ENCODE measurements at places on chromosomes 5 and 9.

GRCh38 chr9:118650417-118650816, 718.8 kb downstream of the BRINP1 start:
- no peak for DNase-seq

GRCh38 chr5:138676002-138676401, 77.2 kb upstream of the CTNNA1 start:
- no peak for DNase-seq

- no peak for DNase-seq
Observed at GRCh38 chr5:103569313-103570060, 6.9 kb upstream of the NUDT12 start.

GRCh38 chr9:32928145-32928763, 73.2 kb downstream of the APTX start:
- DNase-seq, result peak; percentile 83

DNA sequence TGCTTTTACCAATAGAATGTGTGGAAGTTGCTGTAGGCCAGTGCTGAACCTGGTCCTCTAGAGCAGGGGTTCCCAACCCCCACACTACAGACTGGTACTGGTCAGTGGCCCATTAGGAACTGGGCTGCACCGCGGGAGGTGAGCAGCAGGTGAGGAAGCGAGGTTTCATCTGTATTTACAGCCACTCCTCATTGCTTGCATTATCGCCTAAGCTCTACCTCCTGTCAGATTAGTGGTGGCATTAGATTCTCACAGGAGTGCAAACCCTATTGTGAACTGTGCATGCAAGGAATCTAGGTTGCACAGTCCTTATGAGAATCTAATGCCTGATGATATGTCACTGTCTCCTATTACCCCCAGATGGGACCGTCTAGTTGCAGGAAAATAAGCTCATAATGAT, 6.1 kb upstream of the CCDC152 start:
- no peak for DNase-seq

- no peak for DNase-seq
Observed at GRCh38 chr5:1926471-1927341, 44.0 kb upstream of the IRX4 start.

DNA sequence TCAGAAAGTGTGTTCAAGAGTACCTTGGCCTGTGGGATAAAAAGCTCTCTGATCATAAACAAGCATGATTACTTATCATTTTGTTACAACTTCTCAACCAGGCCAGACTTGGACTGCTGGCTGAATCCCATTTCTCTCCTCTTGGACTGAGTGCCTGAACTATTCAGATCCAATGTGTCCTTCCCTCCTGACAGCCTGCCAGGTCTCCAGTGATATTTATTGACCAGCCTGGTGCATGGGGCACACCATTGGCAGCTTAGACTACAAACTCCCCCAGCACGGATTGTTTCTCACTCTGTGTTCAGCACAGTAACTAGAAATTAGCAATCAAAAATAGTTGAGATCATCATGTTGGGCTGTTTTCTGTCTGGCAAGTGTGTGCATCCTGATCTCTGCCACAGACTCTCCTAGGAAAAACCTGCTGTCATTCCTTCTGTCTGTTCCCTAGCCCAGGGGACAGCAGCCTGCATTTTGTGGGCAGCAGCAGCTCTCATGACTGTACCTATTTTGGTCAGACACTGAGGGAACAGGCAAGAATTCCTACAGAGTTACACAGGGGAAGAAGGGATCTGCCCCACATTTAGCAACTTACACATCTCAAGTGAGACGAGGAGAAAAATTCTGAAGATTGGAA, 348.1 kb downstream of the ADAMTS6 start:
- DNase-seq, result no peak

GRCh38 chr5:96300976-96301375, 132.1 kb downstream of the PCSK1 start:
- peak; percentile 18 for DNase-seq
